ENCODE measurements at places on chromosomes 11 and 22.

GRCh38 chr11:77100166-77101042, 2.2 kb upstream of the OMP start:
- DNase-seq, result no peak

GRCh38 chr11:113162592-113162962, 151.8 kb upstream of the TTC12 start:
- DNase-seq, result no peak

GRCh38 chr11:35101223-35101622, 37.7 kb upstream of the CD44 start:
- DNase-seq, result no peak

- DNase-seq, result peak; percentile 95
Measured at GRCh38 chr11:64894070-64894811, 15.8 kb upstream of the EHD1 start.

DNA sequence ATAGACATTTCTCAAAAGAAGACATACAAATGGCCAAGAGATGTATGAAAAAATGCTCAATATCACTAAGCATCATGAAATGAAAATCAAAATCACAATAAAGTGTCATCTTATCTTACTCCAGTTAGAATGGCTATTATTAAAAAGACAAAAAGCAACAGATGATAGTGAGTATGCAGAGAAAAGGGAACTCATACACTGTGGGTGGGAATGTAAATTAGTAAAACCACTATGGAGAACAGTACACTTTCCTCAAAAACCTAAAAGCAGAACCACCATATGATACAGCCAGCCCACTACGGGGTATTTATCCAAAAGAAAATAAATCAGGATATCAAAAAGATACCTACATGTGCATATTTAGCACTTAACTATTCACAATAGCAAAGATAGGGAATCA, 700.0 kb upstream of the ANO5 start:
- DNase-seq, result no peak

- no peak for DNase-seq
Measured at GRCh38 chr11:86003654-86004053, 65.2 kb downstream of the PICALM start.

DNA sequence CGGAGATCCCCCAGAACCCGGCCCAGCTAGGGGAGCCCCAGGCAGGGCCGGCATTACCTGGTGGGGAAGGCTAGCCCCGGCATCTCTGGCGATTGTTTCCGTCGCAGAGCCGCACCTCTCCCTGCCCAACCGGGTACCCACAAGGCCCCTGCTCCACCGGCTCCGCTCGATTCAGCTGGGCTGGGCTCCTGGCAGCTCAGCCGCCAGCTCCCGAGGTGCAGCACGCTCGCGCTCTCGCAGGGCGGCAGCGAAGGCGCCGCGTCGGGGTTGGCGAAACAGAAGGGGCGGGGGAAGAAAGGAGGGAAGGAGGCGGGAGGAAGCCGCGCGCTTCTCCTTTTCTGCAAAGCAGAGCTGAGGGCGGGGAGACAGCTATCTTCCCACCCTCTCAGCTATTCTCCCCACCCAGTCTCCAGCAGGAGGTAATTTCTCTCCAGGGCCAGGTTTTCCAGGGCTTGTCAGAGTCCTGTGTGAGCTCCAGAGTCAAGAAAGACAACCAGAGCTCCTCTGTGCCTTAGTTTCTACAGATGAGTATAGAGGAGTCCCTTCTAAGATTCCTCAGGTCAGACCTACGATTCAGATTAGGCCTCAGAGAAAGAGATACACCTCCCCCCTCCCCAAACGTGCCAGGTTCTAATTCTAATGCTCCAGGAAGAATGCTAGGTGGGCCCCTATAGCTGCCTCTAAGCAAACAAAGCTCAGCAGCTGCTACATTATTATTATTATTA, 62.0 kb downstream of the PAK1 start:
- DNase-seq, result peak; percentile 63

DNA sequence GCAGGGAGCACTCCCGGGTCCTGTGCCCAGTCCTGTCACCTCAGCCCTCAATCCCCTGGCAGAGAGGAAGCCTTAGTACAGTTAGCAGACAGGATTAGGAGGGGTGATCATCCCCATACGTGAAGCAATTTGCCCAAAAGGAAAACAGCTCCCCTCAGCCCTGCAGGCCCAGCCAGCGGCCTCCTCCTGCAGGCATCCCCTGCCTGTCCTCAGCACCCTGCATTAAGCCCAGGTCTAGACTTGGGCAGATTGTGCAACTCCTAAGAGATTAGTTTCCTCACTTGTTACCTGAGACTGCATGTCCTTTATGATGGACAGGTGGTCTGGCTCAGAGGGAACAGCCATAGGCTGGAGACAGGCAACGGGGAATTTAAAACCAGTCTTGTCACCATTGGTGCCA, 95.5 kb upstream of the TMEM45B start:
- no peak for DNase-seq

DNA sequence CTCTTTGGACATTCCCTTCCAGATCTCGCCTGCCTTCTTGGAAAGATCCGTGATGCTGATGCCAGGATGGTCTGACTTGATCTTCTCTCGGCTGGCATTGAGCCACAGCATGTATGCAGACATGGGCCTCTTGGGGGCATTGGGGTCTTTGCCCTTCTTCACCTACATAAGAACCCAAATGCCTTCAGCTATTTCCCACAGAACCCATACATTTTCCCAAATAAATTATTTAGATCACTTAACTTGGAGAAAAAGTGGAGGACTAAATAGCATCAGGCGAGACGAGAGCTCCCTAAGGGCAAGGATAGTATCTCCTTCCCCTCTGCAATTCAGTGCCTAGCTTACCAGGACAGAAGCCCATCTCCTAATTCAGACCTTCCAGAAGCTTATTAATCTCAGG, 3.0 kb upstream of the TNKS1BP1 start:
- no peak for DNase-seq

- DNase-seq, result no peak
Measured at GRCh38 chr11:19868871-19869270, 156.2 kb downstream of the NAV2 start.

DNA sequence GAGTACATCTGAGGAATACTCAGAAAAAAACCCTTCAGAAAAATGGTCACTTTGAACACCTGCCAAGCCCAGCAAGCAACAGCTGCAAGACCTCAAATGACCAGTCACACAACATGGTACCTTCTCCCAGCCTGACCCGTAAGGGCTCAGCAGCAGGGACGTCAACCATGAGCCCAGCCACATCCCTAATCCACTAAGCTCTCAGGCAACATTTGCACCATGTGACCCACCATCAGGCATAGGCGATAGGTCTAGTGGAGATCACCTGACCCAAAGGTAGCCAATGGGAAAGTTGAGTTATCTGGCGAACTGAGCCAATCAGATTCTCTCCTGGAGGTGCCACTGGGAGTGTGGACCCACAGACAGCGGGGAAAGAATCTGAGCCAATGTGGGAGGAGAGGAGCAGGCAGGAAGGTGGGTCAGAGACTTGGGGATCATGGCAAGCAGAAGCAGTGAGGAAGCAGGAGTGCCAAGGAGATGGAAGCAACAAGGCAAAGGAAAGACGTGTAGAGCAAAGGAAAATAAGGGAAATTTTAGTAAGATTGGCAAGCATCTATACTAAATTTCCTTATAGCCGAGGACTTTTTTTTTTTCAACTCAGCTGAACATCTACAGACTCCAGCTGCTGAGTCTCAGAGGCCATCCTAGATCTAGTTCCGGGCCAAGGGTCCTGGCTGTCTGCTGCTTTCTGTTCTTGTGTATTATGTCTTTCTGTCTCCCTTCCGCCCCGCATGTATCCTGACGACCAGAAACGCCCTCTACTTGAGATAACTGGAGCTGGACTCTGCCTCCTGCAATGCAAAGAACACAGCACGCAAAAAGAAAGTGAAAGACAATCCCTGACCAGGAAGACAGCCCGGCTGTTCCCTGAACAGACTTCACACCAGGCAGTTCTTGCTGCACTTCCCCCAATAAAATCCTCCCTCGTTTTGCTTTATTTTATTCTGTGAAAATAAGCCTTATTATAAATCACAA, 11.0 kb upstream of the PLAAT2 start:
- no peak for DNase-seq

DNA sequence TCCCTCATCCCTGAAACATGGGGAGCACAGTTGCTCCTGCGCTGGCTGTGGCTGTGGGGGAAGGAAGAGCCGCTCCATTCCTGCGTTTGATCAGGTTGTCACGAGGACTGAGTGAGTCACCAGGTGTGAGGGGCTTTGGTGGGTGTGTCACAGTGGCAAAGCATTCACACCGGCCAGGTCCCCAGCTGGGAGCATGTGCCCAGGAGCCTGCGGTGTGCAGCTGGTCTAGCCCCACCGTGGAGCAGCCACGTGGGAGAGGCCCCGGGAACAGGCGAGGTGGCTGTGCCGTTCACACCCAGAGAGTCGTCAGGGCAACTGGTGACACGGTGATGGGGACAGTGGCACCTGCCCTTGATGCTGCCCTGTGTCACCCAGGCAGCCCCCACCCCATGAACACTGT, 47.6 kb upstream of the PPARA start:
- no peak for DNase-seq

DNA sequence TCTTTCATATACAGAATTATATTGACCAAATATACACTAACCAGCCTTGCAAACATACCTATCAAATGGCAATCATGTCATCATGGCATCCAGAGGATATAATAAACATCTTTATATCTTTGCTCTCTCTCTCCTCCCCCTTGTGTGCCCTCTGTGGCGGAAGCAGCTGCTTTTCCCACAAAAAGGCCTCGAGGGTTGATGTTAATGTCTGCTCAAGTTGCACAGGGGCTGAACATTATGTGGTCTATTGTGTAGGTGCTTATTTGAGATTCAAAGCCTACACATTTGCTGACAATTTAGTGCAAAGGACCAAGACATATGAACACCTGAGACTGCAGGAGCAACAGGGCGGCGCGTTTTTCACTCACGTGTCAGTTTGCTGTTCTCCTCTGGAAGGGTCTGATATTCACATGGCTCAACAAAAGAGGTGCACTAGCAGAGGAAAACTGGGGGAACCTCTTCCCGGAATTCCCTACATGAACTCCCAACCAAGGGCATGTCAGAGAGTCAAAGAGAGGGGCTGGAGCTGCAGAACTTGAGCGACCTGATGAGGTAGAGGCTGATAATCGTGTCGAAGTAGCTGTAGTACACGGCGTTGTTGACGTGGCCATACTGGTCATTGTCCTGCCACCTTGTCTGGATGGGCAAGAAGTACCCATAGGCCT, 138.8 kb downstream of the RCN1 start:
- no peak for DNase-seq

DNA sequence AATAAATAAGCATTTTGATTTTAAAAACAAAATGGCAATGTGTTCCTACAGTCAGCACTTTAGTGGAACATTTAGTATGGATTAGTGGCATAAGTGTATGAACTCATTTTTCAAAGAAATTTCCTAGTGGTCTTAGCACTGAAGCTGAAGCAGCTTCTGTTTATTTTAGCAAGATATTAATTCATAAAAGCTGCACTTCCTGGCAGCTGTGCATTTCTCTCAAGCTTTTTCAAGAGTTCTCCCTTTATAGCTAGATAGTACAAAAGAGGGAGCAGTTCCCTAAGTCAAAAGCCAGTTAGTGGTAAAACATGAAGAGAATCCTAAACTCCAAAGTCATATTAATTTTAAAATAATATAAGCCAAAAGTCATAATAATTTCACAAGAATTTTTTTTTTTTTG, 1036.0 kb upstream of the CCDC90B start:
- DNase-seq, result no peak

DNA sequence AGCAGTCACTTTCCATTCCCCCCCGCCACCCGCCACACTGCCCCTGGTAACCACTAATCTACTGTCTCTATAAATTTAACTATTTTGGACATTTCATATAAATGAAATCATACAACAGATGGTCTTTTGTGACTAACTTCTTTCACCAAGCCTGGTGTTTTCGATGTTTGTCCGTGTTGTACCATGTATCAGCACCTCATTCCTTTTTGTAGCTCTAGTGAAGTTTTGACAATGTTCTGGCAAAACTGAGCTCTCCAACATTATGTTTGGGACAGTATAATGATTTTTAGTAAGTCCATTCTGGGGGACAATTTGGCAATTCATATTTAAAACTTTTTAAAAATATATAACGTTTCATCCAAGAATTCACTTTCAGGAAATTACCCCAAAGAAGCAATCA, 45.6 kb upstream of the ARHGAP42 start:
- DNase-seq, result no peak

DNA sequence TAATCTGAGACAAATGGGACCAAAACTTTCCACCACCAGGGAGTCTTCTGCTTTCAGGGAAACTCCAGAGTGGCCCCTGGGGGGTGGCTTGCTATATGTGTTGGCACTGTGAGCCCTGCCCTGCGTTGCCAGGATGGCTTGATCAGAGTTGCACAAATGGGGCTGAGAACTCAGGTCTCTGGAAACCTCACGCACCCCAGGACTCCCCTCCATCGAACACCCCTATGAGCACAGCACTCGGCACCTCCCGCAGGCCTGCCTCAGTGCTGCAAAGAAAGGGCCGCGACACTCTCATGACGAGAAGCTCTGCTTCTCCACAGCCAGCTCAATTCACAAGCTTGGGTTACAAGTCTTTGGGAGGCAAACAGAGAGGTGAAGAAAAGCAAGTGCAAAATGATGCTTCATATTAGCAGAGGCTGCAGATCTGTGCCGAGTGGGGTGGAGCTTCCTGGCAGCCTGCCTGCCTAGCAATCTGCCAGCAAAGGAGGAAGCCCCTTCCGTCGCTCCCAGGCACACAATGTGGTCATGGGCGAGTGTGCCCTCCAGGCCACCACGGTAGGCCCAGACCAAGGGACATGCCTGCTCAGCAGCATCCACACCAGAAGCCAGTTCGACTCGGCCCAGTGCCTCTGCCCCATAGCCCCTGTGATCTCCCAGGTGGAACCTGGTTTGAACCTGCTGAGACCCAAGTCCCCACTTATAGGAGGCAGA, 55.7 kb downstream of the MYH9 start:
- no peak for DNase-seq

DNA sequence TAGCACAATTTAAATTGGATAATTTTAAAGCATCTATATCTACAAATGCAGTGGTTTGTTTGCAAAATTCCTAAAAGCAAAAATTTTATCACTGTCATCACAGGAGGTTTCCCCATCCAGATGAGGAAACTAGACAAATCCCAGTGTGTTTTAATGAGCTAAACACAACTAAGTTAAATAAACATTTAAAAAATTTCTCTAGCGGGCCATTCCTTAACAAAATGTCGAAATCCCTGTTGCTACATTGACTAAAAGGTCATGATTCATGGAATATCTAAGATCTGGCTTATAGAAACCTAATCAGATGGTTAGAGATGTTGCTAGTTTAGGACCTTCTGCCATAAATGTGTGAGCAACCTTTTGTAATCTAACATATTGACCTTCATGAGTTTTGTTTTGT, 107.3 kb upstream of the BDNF start:
- DNase-seq, result no peak

DNA sequence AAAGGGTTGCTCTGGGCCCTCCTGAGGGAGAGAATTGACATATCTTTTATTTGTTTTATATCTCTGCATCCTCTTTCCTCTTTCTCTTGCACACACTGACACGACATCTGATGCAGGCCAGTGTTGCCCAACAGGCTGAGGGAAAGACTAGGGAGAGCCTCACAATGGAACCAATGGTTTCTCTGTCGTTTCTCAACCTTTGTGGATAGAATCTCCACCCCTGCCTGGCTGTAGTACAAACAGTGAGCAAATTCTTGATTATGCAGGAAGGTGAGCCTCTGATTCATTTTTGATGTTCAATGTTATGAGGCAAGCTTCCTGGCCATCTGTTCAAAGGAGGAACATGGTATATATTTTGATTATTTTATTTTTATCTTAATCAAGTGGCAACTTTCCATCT, 49.8 kb upstream of the PLET1 start:
- no peak for DNase-seq

Data from stimulated activated CD4-positive, alpha-beta T cell treated with anti-CD3 and anti-CD28 coated beads, TNF-alpha, amount 100 ng/mL, for 48 hours (primary cell).